ENCODE measurements at places on chromosomes 16 and 17. TPM values are rescaled to one million over a fixed set of nuclear protein-coding genes. Genes with fewer than 3 reads are reported as not detected.

GRCh38 chr17:17189559-17189958 lies 16.6 kb downstream of the PLD6 start:
- no peak overlapping the region for H3K27ac ChIP-seq
- H3K4me1 ChIP-seq: peaks cover 14% of the 10 kb centered on the region
- no peaks in the 10 kb centered on the region for H3K27me3 ChIP-seq
- peaks cover 33% of the 10 kb centered on the region for H3K36me3 ChIP-seq
- no peak overlapping the region for H3K4me3 ChIP-seq

DNA sequence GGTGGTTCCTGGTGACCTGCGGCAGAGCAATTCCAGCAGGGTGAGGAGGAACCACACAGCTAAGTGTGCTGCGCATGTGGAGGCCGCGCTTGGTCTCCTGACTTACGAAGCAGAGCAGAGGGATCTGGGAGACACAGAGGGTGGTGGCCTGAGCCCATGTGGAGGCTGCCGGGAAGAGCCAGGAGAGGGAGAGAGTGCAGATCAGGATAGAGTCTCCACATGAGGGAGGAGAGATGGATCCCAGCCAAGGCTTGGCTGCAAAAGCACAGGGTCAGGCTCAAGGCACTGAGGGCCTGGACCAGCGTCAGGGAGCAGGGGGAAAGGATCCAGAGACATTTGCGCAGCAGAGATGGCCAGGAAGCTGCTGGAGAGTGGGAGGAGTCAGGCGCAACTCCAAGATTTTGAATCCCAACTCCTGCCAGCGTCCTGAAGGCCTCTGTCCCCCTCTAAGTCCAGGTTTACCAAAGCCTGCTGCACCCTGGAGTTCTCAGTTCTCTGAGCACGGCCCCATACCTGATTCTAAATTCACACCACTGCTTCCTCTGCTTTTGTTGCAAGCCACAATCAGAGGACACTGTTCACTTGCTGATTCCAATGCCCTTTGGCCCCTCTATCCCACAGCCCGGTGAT lies 11.3 kb upstream of the MLLT6 start:
- H3K27me3 ChIP-seq: no peaks in the 10 kb centered on the region
- no peaks in the 10 kb centered on the region for H3K36me3 ChIP-seq
- H3K4me3 ChIP-seq: no peak overlapping the region

TBC1D28 gene
- not detected for total RNA-seq

CRYM gene
- 4.8 TPM for total RNA-seq

Measured in upper lobe of right lung (tissue), 1 donor.